ENCODE measurements at places on chromosomes 2 and 18.

DNA sequence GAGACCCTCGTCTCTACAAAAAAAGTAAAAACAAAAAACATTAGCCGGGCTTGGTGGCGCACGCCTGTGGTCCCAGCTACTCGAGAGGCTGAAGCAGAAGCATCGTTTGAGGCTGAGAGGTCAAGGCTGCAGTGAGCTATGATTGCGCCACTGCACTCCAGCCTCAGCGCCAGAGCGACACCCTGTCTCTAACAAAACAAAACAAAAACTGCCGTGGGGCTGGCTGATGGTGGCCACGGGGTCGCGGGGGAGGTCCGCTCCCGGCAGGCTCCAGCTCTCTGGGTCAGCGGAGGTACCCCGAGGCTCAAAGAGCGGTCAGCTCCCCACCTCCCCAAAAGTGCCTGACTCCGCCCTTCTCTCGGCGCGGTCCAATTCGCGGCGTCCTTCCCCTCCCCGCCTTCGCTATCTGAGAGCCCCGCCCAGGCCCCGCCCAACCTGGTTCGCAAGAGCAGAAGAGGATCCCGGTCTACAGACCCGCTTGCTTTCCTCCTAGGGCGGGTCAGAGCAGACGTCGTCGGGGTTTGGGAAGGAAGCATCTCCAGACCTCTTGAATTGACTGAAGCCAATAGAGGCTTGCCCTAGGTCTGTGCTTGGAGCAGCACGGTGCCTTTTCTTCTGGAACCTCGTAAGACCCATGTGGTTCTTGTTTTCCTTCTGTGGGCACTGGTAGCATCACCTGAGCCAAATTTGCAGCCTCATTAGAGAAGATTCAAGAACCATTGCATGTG lies 7.8 kb downstream of the RAX start:
- H3K27ac ChIP-seq: no peak overlapping the region
- peak overlapping the region; percentile 23 for H3K4me3 ChIP-seq
- no peak for DNase-seq
- no peaks in the 10 kb centered on the region for H3K4me1 ChIP-seq
- H3K27me3 ChIP-seq: peaks cover 71% of the 10 kb centered on the region
- no peaks in the 10 kb centered on the region for H3K36me3 ChIP-seq

DNA sequence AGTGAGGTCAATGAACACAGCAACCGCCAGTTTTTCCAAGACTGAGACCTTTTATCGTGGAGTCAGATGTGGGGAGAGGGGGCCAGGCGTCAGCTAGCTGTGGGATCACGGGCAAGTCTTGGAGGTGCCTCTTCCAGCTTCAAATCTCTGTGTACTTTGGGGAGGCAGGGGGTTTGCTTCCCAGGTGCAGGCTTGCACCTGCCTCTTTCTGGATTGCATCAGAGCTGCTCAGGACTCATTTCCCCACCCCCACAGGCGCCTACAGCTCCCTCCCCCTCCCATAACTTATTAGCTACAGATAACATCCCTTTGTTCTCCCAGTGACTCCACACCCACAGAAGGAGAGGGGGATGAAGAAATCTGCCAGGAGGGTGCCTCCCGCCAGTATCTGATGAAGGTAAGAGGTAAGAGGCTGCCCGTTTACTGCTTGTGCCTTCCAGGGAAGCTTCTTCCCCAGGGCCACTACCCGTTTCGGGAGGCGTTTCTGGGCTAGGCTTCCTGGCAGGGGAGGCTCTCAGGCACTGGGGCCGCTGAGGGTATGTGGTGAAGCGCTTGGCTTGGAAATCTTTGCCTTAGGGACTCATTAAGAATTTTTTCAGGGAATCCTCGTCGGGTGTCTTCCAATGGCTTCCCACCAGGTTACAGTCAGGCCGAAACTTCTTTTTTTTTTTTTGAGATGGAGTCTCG lies 18.8 kb upstream of the MRPL33 start:
- H3K4me3 ChIP-seq: no peak overlapping the region
- H3K36me3 ChIP-seq: no peaks in the 10 kb centered on the region
- DNase-seq: no peak
- H3K27ac ChIP-seq: peak overlapping the region; percentile 88
- H3K4me1 ChIP-seq: no peaks in the 10 kb centered on the region

DNA sequence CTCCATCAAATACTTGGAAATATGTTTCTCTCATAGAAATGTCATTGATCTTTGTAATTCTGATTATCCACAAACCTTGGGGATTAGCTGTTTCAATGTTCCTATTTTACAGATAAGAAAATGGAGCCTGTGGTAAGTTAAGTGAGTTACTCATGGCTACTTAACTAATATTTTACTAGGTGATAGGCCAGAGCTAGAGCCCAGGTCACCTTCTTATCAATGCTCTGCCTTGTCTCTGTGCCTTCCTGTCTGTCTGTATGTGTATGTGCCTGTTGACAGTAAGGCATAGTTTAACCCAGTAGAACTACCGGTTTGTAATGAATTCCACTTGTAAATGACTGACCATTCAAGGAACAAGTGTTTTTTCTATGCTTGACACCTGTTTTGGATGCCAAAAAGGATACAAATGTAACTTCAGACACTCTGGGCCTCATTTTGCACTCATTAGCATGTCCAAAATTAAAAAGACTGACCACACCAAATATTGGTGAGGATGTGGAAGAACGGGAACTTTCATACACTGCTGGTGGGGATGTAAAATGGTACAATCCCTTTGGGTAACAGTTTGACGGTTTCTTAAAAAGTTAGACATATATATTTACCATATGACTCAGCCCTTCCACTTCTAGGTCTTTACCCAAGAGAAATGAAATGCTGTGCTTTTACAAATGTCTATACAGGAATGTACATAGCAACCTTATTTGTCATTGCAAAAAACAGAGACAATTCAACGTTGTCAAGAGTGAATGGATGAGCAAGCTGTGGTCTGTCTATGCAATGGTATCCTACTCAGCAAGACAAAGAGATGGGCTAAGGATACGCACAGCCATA lies 19.6 kb upstream of the IL1A start:
- H3K4me3 ChIP-seq: no peak overlapping the region
- H3K27me3 ChIP-seq: no peaks in the 10 kb centered on the region
- H3K4me1 ChIP-seq: no peaks in the 10 kb centered on the region

- no peaks in the 10 kb centered on the region for H3K4me1 ChIP-seq
- H3K27ac ChIP-seq: no peak overlapping the region
- DNase-seq: no peak
- no peak overlapping the region for H3K4me3 ChIP-seq
- H3K27me3 ChIP-seq: no peaks in the 10 kb centered on the region
Observed at GRCh38 chr2:151052850-151053660, 208.6 kb downstream of the RBM43 start.

DNA sequence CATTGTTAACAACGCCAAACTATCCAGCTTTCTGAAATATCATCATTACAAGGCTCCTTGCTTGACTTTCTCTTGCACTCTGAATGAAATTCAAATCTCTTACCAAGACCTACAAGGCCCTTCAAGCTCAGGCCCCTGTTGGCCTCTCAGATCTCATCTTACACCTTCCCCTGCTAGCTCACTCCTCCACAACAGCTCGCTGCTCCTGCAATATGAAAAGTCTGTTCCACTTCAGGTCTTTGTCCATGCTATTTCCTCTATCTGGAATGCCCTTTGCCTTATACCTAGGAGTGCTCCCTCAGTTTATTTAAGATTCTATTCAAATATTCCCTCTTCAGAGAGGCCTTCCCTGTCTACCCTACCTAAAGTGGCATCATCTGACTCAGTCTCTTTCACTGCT lies 91.7 kb downstream of the SESTD1 start:
- no peaks in the 10 kb centered on the region for H3K4me1 ChIP-seq
- H3K4me3 ChIP-seq: no peak overlapping the region
- H3K36me3 ChIP-seq: no peaks in the 10 kb centered on the region
- DNase-seq: no peak
- H3K27ac ChIP-seq: no peak overlapping the region
